Activated CD4-positive, alpha-beta T cell treated with anti-CD3 and anti-CD28 coated beads, Interleukin-2, amount 50 U/mL, for 24 hours (primary cell): ENCODE measurements at places on chromosomes 16 and 17.

DNA sequence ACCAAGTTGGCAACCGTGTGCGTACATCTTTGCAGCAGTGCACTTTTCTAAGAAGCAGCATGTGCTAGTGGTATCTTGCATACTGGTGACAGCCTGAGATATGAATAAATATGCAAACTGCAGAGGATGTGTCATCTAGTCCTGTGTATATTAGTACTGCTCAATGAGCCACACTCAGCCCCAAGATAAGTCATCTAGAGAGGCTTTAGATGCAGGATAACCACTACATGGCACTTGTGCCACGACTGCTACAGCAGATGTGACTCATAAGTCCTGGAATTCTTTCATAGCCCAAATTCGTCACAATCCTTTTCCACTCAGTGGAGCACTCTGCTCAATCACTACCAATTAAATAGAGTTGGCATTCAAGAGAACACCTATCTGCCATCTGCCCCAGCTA is 171.5 kb downstream of the AXIN2 start:
- DNase-seq, result no peak

GRCh38 chr16:49856672-49857330 is 889 bp upstream of the ZNF423 start:
- no peak for DNase-seq

DNA sequence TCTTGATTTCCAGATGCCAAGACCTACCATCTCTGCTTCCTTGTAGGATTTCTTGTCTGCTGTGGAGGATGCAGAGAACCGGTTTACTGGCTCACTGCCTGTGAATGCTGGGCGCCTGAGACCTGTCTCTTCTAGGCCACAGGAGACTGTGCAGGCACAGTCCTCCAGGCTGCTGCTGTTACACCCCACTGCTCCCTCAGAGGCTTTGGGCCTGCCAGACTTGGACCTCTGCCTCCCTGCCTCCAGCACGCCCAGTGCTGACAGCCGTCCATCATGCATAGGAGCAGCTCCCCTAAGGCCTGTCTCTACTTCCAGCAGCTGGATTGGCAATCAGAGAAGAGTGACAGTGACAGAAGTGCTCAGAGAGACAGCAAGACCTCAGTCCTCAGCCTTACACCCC is 6.1 kb downstream of the HROB start:
- DNase-seq, result no peak

GRCh38 chr17:57808882-57809281 is 41.0 kb downstream of the MRPS23 start:
- no peak for DNase-seq

DNA sequence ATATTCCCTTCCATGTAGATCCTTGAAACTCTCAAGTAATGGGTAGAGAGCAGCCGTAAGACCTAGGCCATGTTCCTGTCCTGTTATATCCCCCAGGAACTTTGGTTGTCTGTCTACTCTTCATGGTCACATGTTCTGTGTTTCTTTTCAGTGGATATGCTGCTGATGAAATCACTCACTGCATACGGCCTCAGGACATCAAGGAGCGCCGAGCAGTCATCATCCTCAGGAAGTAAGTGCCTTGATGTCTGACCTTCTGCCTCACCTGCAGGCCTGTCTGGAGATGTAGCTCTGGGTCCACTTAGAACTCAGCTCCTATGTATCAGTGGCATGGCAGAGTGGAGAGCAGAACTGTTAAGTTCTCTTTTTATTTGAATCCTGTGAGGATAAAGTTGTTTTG is 11.2 kb downstream of the ALKBH5 start:
- DNase-seq, result no peak

DNA sequence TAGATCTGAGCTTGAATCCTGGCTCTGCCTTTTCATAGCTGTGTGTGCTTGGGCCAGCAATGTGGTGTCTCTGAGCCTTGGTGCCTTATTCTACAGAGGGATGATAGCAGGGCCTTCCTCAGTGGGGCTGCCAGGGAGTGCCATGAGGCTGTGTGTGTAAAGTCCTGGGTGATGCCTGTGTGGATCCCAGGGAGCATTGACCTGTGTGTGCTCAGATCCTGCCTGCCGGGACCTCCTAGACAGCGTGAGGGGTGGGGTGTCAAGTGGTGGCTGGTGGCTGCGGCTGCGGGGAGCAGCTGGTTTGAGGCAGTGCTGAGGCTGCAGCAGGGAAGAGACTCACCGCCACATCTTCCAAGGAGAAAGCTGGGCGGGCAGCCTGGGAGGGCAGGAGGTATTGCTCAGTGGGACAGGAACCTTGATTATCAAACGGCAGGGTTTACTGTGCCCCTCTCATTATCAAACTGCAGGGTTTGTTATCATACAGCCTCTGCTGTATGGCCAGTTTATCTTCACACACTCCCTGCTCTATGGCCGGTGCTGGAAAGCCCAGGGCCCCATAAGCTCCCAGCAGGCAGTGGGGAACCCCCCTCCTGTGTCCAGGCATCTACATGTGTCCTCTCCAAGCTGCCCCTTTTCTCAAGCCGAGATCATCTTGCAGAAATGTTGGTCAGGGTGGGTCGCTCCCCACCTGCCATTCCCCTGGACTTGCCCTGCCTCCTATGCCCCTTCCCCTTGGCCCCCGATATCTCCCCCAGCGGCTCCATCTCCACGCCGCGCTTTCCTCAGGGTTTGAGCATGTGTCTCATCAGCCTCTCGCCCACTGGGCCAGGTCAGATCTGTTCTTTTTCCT is 3.1 kb upstream of the ADCY7 start:
- no peak for DNase-seq

DNA sequence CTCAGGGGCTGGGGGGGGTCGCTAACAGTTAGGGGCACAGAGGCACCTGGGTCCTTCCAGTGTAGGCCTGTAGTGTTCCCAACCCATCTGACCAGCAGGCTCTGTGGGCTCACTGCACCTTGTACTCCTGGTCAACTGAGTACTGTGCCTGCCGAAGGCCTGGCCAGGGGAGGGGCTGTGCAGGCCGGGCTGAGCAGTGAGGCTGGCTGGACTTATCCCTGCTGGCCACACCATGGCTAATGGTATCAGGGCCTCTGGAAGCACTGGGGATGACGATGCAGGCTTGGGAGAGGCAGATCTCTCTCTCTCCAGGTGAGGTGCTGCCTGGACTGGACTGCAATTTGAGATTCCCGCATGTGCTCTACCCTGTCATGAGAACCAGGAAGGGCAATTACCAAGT is 58.9 kb upstream of the SDK2 start:
- no peak for DNase-seq

- DNase-seq, result no peak
Measured at GRCh38 chr17:78732354-78732753, 49.7 kb downstream of the CYTH1 start.

DNA sequence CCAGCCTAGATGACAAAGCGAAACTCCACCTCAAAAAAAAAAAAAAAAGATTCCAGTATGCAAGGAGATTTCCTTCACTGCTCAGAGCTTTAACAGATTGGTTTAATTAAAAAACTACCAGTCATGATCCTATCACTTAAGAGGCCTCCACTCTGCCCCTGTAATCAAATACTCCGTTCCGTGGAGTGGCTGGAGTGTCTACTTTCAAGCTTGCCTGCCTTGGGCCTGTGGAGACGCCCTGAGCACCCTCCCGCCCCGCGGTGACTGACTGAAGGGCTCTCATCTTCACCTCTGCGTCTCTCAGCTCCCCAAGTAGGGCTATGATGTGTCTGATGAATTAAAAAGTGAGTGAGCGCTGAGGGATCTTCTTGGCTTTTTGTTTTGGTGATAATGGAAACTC is 25.3 kb upstream of the TRPV3 start:
- no peak for DNase-seq
